ENCODE measurements at places on chromosomes 16 and 17.

DNA sequence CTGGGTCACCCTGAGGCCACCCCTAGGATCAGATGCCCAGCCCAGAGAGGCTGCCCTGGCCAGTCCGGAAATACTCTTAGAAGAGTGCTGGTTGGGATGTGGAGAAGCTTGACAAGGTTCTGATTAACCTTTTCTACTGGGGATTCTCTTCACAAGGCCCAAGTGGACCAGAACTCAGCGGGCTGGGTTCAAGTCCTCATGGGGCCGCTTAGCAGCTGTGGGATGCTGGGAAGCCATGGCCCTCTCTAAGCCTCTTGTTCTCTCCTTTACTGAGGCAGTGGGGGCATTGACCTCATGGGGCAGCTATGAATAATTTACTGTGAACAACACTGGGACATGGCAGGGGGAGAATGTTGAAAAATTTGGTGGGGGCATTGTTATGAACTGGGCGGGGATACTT, 92.8 kb downstream of the CYLD start:
- DNase-seq: no peak

- no peak for DNase-seq
Measured at GRCh38 chr17:1764284-1764683, 2.4 kb downstream of the SERPINF1 start.

GRCh38 chr17:61379457-61380216, 20.0 kb upstream of the TBX2 start:
- no peak for DNase-seq

- no peak for DNase-seq
Measured at GRCh38 chr16:31395647-31396046, 2.5 kb downstream of the ITGAD start.

GRCh38 chr16:75854152-75854551, 127.9 kb upstream of the CPHXL start:
- DNase-seq: no peak

GRCh38 chr16:25006504-25007056, 8.6 kb downstream of the ARHGAP17 start:
- no peak for DNase-seq

GRCh38 chr17:70205401-70205800, 36.1 kb downstream of the KCNJ2 start:
- DNase-seq: no peak

DNA sequence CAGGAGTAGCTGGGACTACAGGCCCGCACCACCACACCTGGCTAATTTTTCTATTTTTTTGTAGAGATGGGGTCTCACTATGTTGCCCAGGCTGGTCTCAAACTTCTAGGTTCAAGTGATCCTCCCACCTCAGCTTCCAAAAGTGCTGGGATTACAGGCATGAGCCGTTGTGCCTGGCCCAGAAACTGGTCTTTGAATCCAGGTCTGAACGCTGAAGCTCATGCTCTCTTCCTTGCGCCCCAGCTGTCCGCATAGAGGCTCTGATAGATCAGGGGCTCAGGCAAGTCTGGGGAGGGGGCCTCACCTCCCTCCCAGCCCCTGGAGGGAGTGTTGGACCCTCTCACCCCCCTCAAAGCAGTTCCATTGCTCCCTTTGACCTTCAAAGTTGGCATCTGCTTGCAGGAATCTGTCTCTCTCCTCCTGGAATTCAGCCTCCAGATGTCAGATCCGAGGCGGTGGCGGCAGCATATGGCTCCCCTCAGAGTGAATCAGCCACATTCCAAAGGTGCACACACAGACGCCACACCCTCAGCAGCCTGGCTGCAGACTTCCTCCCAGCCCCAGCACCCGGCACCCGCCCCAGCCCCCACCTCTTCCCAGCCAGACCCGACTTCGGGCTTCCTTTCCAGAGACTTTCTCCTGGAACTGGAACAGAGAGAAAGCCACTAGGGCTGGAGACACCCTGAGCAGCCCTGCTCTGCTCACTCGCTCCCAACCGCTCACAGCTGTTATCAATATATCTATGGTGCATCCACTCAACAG, 16.9 kb upstream of the GLIS2 start:
- DNase-seq: peak; percentile 97

GRCh38 chr17:32520104-32520701, 33.4 kb downstream of the CDK5R1 start:
- DNase-seq: peak; percentile 80

DNA sequence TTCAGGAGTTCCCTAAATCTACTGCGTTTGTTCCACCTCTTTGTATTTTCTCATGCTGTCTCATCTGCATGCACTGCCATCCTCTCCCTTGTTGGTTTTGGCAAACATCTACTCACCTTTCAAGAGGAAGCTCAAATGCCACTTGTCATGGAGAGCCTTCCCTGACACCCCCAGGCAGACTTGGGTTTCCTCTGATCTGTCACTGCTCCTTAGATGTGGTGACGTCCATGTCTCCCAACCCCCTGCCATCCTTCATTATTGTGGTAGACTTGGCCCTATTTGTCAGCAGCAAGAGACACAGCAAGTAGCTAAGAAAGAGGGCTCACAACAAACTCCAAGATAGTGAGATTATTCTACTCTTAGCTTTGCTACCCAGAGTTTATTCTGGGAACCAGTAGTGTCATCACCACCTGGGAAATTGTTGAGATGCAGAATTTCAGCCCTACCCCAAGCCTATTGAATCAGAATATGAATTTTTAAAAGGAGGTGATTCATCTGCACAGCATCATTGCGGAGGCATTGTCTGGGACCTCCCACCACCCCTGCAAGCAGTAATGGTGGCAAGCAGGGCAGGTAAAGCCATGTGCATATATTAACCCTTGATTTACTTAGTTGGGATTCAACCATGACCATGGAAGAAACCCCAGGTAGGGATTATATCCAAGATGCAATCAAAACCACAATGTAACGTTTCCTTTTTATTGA, 248.9 kb downstream of the SHISA9 start:
- DNase-seq: no peak

DNA sequence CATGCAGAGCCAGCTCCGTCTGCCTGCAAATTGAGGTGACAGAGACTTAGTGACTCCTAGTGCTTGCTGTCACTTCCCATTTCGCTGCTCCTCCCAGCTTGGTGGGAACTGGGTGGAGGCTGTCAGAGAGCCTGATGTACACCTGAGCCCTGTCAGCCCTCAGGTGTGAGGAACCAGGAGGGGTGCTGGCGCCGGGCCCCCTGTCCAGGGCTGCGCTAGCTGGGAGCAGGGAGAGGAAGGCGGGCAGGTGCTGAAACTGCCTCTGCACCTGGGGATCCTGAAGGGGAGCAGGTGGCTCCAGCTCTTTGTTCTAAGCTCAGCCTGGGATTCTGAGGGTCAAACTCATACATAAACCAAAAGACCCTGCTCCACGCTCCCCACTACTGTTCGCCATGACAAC, 10.8 kb upstream of the WSCD1 start:
- no peak for DNase-seq

GRCh38 chr16:14490235-14490634, 139.8 kb downstream of the PARN start:
- DNase-seq: no peak

- DNase-seq: no peak
Measured at GRCh38 chr17:65900216-65900615, 291.7 kb downstream of the CEP112 start.

GRCh38 chr16:85003076-85003475, 8.3 kb downstream of the ZDHHC7 start:
- peak; percentile 14 for DNase-seq

GRCh38 chr17:45718791-45719190, 65.3 kb upstream of the CRHR1 start:
- no peak for DNase-seq

GRCh38 chr16:78811247-78811646, 711.8 kb downstream of the WWOX start:
- DNase-seq: no peak

DNA sequence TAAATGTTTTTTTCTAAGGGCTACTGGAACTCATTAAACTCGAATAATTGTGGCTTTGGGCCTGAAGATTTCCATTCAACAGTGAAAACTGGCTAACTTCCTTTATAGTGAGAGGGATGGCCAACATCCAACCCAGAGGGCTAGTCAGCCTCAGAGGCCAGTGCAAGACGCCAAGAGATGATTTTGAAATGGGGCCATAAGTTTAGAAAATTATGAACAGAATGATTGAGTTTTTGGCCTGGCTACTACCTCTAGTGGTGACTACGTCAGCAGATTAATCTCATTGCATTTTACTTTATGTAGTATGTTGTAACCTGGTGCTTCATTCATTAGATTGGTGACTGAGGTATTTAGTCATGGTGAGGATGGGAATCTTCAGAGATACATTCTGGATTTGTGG, 28.4 kb downstream of the HAPSTR1 start:
- no peak for DNase-seq

GRCh38 chr17:31536451-31536850, 145.0 kb downstream of the RAB11FIP4 start:
- no peak for DNase-seq

Measured in mesendoderm (in vitro differentiated cells).